Heart right ventricle (tissue), 16 donors: ENCODE measurements at places on chromosomes 3 and 15. TPM values are rescaled to one million over a fixed set of nuclear protein-coding genes. Genes with fewer than 3 reads are reported as not detected.
A peak's percentile ranks its signal among the peaks of the same experiment; 100 is the strongest.

ERICH6 gene
- total RNA-seq: not detected

SRGAP3 gene
- total RNA-seq: 13.9 TPM

PRR23B gene
- total RNA-seq: not detected

WDR93 gene
- not detected for total RNA-seq

PLAAT1 gene
- 4.9 TPM for total RNA-seq

GRAMD2A gene
- not detected for total RNA-seq

ASB7 gene
- 7.0 TPM for total RNA-seq

ISG20 gene
- 3.9 TPM for total RNA-seq

TTC14 gene
- total RNA-seq: 16.8 TPM

ADGRG7 gene
- total RNA-seq: not detected

NGRN gene
- 130 TPM for total RNA-seq

RTP3 gene
- not detected for total RNA-seq

NDN gene
- total RNA-seq: 33.2 TPM

PLS1 gene
- 1.7 TPM for total RNA-seq

CIB1 gene
- 76.2 TPM for total RNA-seq

CHRM5 gene
- total RNA-seq: not detected

SH2D7 gene
- not detected for total RNA-seq

CCR8 gene
- not detected for total RNA-seq

GNAT1 gene
- not detected for total RNA-seq

CAND2 gene
- total RNA-seq: 65.3 TPM

IMPG2 gene
- 0.40 TPM for total RNA-seq

DNAH12 gene
- not detected for total RNA-seq

DNA sequence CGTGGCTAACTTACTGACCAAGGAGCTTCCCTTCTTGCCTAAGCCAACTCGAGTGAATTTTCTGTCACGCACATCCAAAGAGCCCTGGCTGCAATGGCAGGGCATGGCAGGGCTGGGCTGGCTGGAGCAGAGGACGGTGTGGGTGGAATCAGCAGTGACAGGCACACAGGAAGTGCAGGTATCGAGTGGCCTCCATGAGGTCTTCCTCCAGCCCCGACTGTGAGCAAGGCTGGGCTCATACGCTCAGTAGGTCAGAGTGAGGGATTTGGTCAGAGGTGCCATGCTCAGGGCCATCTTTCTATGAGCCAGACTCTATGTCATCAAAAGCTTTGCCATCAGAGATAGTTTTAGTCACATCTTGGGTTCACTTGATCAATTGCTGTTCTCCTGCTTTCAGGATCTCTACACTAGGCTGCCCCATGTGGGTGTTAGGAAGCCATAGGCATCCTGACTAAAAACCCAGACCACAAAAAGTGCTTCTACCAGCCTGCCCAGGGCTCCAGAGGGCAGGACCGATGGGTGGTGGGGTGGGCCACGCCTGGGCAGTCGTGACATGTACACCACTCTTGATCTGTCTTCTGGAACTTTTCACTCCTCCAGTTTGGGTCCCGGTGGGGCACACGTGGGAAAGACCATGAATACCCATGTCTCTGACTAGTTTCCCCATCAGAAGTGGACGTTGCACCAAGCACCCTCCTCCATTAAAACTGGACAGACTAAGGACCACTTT lies 22.6 kb upstream of the COMMD4 start:
- DNase-seq: no peak

GRCh38 chr3:30962493-30962892 lies 68.0 kb upstream of the GADL1 start:
- no peak for DNase-seq

DNA sequence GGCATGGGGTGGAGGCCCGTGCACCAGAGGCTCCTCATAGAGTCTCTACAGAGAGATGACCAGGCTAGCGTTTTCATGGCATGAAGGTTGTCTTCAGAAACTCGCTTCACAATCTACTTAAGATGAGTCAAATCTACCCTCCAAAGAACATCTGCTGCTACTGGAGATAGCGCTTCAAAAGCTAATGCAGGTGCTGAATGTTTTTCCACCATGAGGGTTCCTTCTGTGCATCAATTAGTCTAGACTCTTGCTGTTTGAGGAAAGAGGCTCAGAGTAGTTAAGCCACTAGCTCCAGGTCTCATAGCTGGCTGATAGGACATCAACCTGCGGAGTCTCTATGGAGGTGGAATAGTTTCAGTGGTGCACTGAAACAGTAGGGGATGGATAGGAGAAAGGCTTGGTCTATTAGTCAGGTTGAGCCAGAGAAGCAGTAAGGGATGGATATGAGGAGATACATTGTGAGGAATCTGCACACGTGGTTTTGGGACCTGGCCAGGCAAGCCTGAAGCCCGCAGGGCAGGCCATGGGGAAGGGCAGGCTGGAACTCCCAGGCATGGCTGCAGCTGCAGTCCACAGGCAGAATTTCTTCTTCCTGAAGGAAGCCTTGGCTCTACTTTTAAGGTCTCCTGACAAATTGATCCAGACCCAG lies 117.5 kb downstream of the APBA2 start:
- DNase-seq: no peak

GRCh38 chr3:176523114-176523513 lies 674.2 kb downstream of the TBL1XR1 start:
- DNase-seq: no peak

GRCh38 chr3:171586274-171586673 lies 126.1 kb upstream of the TNIK start:
- DNase-seq: no peak

DNA sequence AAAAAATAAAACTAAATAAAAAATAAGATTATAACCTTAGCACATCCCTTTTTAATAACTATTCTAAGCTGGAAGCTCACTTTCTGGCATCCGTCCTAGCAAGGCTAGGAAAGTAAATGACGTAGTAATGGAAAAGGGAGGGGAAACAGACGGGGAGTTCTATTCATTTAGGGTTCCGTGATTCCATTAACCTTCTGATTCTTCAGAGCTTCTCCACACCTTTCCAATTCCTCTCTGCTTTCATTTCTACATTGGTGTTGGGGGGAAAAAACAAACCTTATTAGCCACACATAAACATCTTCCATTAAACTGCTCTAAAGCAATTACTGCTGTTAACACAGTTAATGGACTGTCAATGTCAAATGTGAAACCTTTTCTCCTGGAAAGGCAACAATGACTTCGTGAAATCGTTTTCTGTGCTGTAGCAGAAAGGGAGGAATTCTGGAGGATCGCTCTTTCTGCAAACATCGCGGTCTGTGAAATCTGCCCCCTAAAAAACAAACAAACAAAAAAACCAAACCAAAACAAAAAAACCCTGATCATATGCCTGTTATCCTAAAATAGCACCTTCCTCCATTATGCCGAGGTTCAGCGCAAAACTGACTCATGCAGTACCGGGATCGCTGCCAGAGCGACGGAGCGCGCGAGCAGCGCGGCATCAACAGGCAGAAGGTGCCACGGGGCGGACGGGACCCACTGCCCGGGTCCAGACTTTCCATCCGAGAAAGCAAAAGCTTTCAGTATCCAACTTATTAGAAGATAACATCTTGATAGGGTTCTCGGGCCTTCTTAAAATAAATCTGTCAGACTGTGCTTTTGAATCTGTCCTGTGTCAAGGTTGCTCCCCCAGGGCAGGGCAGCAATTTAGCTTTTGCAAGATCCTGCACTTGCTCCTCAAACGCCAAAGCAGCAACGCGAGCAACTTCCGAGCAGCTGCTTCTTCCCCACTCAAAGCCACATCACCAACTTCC lies 156.2 kb downstream of the FGF12 start:
- DNase-seq: peak; percentile 80

DNA sequence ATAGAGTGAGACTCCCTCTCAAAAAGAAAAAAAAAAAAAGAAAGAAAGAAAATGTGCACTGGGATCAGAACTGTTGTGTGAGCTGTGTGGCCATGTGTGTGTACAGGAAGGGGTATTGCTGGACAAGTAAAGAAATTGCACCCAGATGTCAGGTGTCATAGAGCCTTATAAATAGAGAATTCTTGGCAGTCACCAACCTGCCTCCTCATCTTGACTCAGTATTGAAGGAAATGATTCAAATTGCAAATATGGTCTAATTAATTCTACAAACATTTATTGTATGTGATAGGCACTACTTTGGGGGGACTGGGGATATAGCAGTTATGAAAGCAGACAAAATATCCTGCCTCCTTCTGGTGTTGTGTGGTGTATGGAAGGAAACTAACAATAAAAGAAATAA lies 243.8 kb upstream of the TTC14 start:
- DNase-seq: no peak

- peak; percentile 76 for DNase-seq
Measured at GRCh38 chr15:85706779-85707518, 87.8 kb downstream of the KLHL25 start.

DNA sequence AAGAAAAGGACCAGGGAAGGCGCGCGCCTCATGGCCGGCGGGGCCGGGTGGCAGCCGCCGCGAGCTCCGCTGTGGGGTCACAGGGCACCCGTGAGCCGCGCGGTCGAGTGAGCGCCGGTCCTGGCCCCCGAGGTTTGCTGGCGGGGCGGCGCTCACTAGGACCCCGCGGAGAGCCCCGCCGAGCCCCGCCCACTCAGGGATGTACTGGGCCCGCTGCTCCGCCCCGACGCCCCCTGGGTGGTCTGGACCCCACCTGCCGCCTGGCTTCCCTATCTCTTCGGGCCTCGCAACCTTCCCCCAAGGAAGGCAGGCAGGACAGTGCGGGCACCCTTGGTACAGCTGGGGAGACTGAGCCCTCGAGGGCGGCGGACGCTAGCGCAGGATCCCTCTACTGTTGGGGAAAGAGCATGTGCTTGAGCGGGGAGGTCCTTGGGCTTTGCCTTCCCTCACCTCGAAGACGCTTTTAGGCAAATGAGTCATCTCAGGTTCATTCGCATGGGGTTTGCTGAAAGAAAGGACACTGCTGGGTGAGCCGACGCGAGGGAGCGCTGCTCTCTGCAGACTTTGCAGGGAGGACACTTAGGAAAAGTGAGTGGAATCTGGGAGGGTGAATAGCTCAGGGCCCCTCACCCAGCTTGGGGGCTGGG lies at the start of gene CHRNB4:
Gene CHRNB4, minus strand, starts transcription at position 109 of the 647 bp plus-strand sequence. Its CDS starts 77 bp downstream, at position 32.
- DNase-seq: no peak

GRCh38 chr3:149752051-149752787 lies at the start of gene COMMD2:
TSS of gene COMMD2 (minus strand) at chr3:149752489. CDS start at chr3:149752444, 45 bp downstream.
- DNase-seq: peak; percentile 72

DNA sequence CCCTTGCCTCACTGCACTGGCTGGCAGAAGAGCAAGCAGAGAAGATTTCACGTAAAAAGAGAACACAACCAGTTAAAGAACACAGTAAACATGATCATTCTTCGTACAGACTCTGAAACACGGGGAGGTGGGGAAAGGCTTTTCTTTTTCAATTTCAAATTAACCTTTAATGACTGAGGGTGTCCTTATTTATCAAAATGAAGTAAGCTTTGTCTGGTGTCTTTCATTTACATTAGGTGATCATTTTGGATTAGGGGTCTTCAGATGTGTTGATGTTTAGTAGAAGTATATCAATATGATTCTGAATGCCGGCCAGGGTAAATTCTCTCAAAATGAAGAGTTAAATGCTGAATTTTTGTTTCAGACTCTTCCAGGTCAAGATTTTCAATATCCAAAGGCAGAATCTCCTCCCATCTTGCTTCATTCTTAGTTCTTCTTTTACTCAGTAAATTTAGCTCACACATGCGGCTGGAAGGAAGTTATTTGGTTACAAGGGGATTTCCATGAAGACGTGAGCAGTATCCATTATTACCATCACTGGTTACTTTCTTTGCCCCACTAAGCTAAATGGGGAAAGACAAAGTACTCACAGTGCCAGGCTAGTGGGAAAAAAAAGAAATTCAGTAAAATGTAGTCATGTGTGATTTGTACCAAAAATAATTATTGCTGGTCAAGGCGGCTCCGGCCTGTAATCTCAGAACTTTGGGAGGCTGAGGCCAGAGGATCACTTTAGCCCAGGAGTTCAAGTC lies 272.2 kb upstream of the NR2F2 start:
- no peak for DNase-seq

GRCh38 chr15:36860792-36861191 lies 239.6 kb downstream of the MEIS2 start:
- no peak for DNase-seq

GRCh38 chr15:62306851-62307504 lies 141.9 kb upstream of the C2CD4B start:
- peak; percentile 27 for DNase-seq

GRCh38 chr15:26702381-26702780 lies 70.5 kb downstream of the GABRB3 start:
- no peak for DNase-seq

- no peak for DNase-seq
Measured at GRCh38 chr3:98695796-98696195, 67.3 kb upstream of the ST3GAL6 start.

- DNase-seq: no peak
Measured at GRCh38 chr3:178205740-178206139, 330.5 kb upstream of the KCNMB2 start.

DNA sequence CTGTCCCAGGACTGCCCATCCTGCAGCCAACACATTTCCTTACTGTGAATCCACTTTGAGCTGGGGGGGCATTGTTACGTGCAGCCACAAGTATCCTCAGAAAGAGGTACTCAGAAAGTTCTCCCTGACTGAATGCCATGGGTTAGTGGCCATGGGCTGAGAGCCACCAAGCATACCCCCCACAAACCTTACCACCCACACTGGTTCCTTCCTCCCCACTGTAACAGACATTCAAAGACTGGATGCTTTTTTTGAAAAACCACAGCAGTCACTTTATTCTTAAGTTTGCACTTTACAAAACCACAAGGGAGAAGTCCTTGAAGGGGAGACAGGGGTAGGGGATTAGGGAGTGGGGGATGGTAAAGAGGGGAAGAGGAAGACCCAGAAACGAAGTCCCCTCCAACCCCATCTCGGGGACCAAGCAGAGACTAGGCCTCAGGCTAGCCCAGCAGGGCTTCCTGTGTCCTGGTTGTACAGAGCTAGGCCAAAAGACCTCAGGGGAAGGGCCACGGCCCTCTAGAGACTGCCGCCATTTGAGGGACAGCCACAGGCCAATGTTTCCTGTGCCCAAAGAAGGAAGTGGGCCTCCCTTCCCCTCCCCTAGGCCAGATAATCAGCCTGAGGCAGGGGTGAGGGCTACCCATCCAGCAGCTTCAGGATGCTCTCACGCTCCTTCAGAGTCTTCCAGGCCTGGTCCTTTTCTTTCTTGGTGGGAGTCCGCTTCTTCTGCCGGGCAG lies 10.1 kb upstream of the CAMK1 start:
- no peak for DNase-seq

GRCh38 chr15:74263466-74263865 lies 27.3 kb downstream of the CCDC33 start:
- DNase-seq: no peak

DNA sequence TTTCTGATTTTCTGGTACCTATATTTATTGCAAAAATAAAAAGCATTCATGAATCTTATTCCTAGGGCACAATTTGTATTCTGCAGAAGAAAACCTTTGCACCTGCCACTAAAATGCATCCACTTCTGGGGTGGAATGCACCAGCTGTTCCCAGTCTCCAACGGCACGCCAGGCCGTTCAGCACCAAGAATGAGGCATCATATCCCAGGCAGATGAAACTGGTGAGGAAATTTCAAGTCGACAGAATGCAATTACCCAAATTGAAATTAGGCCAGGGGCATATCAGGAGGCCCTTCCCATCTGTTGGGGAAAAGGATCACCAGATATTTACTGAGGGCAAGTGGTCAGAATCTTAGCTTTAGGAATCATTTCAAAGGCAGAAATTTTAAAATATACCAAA lies 13.6 kb upstream of the RBMS3 start:
- DNase-seq: no peak

GRCh38 chr3:131447349-131447748 lies 55.4 kb downstream of the MRPL3 start:
- DNase-seq: no peak

GRCh38 chr3:142850395-142851023 lies 38.4 kb downstream of the PCOLCE2 start:
- no peak for DNase-seq
